Type B pancreatic cell (in vitro differentiated cells): ENCODE measurements at places on chromosomes 5 and 9. TPM values are rescaled to one million over a fixed set of nuclear protein-coding genes. Genes with fewer than 3 reads are reported as not detected.

Gene FAM163B
- total RNA-seq = not detected in 2 replicates

Gene STK32A
- 2.0 and 5.3 TPM in 2 replicates for total RNA-seq

Gene SEMA5A
- 24.2 and 92.9 TPM in 2 replicates for total RNA-seq

Gene CDKN2B
- 18.4 and 64.0 TPM in 2 replicates for total RNA-seq
